ENCODE measurements at places on chromosomes 13 and 19. TPM values are rescaled to one million over a fixed set of nuclear protein-coding genes. Genes with fewer than 3 reads are reported as not detected.

- H3K4me3 ChIP-seq = no peak overlapping the region
- DNase-seq = peak; percentile 60
- H3K27me3 ChIP-seq = no peaks in the 10 kb centered on the region
- H3K4me1 ChIP-seq = peaks cover 12% of the 10 kb centered on the region
Observed at GRCh38 chr13:100361504-100361903, 227.1 kb downstream of the GGACT start.

- no peaks in the 10 kb centered on the region for H3K36me3 ChIP-seq
- no peaks in the 10 kb centered on the region for H3K27me3 ChIP-seq
- H3K4me3 ChIP-seq = no peak overlapping the region
- H3K27ac ChIP-seq = no peak overlapping the region
- no peaks in the 10 kb centered on the region for H3K4me1 ChIP-seq
Observed at GRCh38 chr13:111399776-111400538, 79.5 kb downstream of the TEX29 start.

- peak overlapping the region; percentile 85 for H3K27ac ChIP-seq
- H3K4me3 ChIP-seq = no peak overlapping the region
Observed at GRCh38 chr19:41531438-41532311, 44.3 kb upstream of the CEACAM21 start.

DNA sequence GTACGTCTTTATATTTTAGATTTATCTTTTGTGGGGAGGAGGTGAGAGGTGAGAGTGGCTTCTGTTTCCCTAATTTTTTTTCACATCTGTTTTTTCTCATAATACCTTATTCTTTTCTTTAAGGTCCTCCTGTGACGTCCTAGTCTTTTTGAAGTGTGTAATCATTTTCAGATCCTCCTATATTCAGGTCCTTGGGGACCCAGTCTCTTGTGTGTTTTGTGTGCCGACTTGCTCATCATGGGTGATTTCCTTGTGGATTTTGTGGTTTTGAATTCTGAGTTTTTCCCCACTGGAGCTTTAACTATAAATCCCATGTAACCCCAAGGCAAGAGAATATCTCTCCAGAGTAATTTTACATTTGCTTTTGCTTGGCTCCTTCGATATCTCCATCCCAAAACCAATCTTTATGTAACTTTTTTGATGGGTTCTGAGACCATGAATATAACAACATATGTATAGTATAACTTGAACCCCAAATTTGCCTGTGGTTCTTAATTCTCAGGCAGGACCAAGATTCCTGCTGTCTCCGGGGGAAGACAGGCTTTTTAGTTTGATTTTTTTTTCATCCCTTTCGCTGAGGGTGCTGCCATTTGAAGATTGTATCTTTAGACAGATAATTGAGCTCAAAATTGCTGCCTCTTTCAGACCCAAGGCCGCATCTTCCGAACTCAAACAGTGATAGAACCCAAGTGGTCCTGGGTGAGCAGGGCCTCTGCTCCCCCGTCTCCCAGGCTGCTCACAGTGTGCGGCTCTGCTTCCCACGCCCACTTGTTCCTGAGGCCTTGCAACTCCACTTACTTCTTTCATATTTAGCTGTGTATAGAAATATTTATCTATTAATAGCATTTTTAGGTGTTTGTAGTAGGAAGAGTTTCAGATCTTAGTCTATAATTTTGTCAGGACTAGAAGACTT is 59.1 kb upstream of the GPR183 start:
- no peak overlapping the region for H3K27ac ChIP-seq
- H3K4me1 ChIP-seq = no peaks in the 10 kb centered on the region
- no peak for DNase-seq
- no peak overlapping the region for H3K4me3 ChIP-seq
- H3K36me3 ChIP-seq = no peaks in the 10 kb centered on the region

DNA sequence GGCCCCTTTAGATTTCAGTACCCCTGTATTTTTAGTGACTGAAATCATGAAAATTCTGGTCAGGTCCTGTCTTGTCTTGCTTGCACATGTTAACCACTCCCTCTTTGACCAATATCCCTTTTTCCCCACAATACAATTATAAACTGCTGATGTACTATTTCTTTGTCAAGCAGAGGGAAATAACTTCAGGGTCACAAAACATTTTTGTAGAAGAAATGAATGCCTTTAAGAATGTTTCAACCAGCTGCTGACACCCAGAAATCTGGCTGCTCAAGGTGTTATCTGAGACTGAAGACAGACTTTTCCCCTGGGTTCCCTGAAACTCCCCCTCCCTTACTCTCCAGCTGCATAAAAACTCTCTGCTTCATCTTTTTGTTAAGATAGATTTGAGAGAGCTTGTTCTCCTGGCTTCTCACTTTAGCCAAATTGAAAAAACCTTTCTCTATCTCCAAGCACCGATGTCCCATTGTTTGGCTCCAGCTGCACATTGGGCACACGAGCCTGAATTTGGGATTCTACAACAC is 18.4 kb upstream of the ACOD1 start:
- no peak overlapping the region for H3K4me3 ChIP-seq
- DNase-seq = no peak
- H3K36me3 ChIP-seq = no peaks in the 10 kb centered on the region
- no peak overlapping the region for H3K27ac ChIP-seq
- H3K27me3 ChIP-seq = peaks cover 2% of the 10 kb centered on the region

DNA sequence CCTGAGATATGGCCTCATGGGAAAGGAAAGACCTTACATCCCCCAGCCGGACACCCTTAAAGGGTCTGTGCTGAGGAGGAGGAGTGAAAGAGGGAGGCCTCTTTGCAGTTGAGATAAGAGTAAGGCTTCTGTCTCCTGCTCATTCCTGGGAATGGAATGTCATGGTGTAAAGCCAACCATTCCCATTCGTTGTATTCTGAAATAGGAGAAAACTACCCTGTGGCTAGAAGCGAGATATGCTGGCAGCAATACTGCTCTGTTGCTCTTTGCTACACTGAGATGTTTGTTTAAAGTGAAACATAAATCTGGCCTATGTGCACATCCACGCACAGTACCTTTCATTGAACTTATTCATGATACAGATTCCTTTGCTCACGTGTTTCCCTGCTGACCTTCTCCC is 783 bp upstream of the ZNF587B start:
- H3K4me1 ChIP-seq = peaks cover 3% of the 10 kb centered on the region
- H3K27ac ChIP-seq = no peak overlapping the region
- no peaks in the 10 kb centered on the region for H3K36me3 ChIP-seq

KIR3DL2 gene
- total RNA-seq = not detected

CHST8 gene
- not detected for total RNA-seq

C1QTNF9 gene
- not detected for total RNA-seq

KLK4 gene
- total RNA-seq = not detected

BRSK1 gene
- 0.46 TPM for total RNA-seq

CCDC70 gene
- total RNA-seq = not detected

SYCN gene
- not detected for total RNA-seq
